ENCODE measurements at places on chromosomes 2 and 18. TPM values are rescaled to one million over a fixed set of nuclear protein-coding genes. Genes with fewer than 3 reads are reported as not detected.

The SERPINB7 gene
- total RNA-seq: 2.8 TPM

The ST6GAL2 gene
- 13.8 TPM for total RNA-seq

The CD8B2 gene
- not detected for total RNA-seq

The EMX1 gene
- 0.12 TPM for total RNA-seq

The POU3F3 gene
- not detected for total RNA-seq

The SLC4A3 gene
- 3.2 TPM for total RNA-seq

All from A549 treated with Hydrocortisone at 1 μM for 4 hours (cell line).